Activated naive CD4-positive, alpha-beta T cell treated with anti-CD3 and anti-CD28 coated beads for 36 hours (primary cell): ENCODE measurements at places on chromosomes 5 and 9. TPM values are rescaled to one million over a fixed set of nuclear protein-coding genes. Genes with fewer than 3 reads are reported as not detected.

Gene PCDHGB2
- total RNA-seq, result not detected

Gene FAM221B
- total RNA-seq, result not detected

Gene C8G
- 0.83 TPM for total RNA-seq

Gene GABBR2
- total RNA-seq, result not detected

Gene CYFIP2
- total RNA-seq, result 490 TPM

Gene SOHLH1
- total RNA-seq, result not detected

Gene WDR31
- 0.81 TPM for total RNA-seq

Gene RAB3C
- not detected for total RNA-seq

Gene GRIN1
- not detected for total RNA-seq

Gene DPYSL3
- 0.05 TPM for total RNA-seq

Gene APBB3
- total RNA-seq, result 15.4 TPM

Gene WWC1
- total RNA-seq, result 1.7 TPM

Gene LCN12
- total RNA-seq, result 1.9 TPM

Gene PROB1
- total RNA-seq, result 1.2 TPM

Gene SH2D3C
- total RNA-seq, result 27.3 TPM

Gene CFAP90
- not detected for total RNA-seq

Gene LVRN
- total RNA-seq, result not detected

Gene SAXO1
- total RNA-seq, result not detected

Gene GCNT4
- total RNA-seq, result 2.1 TPM

Gene PCDHA4
- total RNA-seq, result not detected

Gene PCA3
- total RNA-seq, result not detected

Gene TLX3
- total RNA-seq, result not detected

Gene ANKRD34B
- total RNA-seq, result 0.10 TPM

Gene OR1L4
- total RNA-seq, result not detected

Gene STOML2
- total RNA-seq, result 165 TPM

Gene ANKRD31
- total RNA-seq, result 0.36 TPM

Gene NR5A1
- total RNA-seq, result not detected

Gene FCN2
- not detected for total RNA-seq
